ENCODE measurements at places on chromosomes 4 and X.
A peak's percentile ranks its signal among the peaks of the same experiment; 100 is the strongest.

GRCh38 chr4:151835467-151835866, 74.7 kb upstream of the GATB start:
- DNase-seq: no peak

GRCh38 chr4:147933316-147933715, 201.4 kb downstream of the ARHGAP10 start:
- DNase-seq: no peak

DNA sequence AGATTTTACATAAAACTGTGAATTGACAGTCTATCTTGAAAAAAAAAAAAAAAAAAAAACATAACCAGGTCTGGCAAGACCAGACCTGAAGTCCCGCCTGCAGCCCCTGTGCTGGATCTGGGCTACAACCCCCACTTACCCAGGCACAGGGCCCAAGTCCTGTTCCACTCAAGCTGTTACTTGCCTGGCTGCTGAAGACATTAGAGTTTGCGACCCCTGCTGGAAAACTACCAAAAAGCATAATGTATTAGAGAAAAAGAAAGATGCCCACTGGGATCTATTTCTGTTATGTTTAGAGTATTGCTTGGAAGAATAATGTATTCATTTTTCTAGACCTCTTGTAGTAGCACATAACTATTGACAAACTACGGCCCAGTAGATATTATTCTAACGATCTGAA, 4.7 kb downstream of the HS3ST1 start:
- no peak for DNase-seq

DNA sequence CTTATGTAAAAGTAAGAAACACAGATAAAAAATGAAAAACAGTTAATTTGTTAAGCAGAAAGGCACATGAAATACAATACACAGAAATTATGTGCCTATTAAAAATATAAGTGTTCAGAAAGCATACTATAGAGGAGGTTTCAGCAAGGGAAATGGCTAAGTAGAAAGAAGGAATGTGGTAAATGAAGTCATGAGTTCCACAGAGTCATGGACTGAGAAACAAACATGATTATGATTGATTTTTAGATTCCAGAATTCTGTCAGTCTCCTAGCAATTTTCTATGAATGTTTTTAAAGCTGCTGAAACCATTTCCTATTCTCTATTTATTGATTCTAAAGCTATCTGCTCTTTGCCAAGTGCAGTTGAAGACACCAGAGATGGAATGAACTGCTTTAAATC, 1398.4 kb downstream of the ARAP2 start:
- no peak for DNase-seq

DNA sequence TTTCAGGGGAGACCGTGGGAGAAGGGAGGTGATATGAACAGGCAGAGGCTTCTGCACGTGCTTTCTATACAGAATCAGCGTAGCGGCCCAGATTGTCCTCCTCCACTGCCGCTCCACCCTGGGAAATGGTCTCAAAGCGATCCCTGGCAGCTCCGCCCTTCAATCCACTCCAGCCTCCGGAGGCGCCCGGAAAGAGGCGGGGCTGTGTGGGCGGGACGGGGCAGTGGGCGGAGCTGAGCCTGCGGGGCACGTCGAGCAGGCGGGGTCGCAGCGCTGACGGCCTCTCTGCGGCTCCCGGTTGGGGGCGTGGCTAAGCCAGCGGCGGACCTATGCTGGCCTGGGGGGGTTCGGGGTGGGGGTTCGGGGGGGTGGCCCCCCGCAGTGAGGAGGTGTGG, 210 bp upstream of the SMIM10L2A start:
- DNase-seq: peak; percentile 82

- no peak for DNase-seq
Observed at GRCh38 chr4:138096384-138097062, 145.6 kb downstream of the SLC7A11 start.

- no peak for DNase-seq
Observed at GRCh38 chr4:24768006-24768405, 27.4 kb upstream of the SOD3 start.

GRCh38 chrX:8319359-8319758, 145.3 kb upstream of the VCX3B start:
- DNase-seq: no peak

All from CD8-positive, alpha-beta T cell (primary cell).